T-cell (primary cell): ENCODE measurements at places on chromosomes 3 and 15. TPM values are rescaled to one million over a fixed set of nuclear protein-coding genes. Genes with fewer than 3 reads are reported as not detected.

DNA sequence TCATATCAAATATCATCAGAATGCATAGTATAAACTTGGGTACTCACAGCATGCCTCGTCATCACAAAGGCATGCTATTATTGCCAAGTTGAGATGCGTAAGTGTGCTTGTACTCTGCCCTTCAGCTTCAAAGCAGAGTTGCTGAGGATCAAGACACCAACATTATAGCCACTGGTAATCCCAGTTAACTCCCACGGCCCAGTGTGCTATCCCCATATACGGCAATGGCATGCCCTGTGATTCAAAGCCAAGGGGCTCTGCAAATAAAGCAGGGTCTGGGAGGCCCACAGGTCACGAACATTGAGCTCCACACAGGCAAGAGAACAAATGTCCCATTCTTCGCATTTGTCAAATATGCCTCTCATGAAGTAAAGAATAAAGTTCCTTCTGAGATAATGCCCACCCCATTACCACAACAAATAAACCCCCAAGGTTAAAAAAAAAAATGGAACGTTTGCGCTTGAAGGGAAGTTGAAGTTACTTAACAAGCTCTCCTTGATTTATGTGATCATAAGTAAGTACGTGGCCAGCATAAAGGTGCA lies 298.1 kb upstream of the NECTIN3 start:
- no peak for DNase-seq

DNA sequence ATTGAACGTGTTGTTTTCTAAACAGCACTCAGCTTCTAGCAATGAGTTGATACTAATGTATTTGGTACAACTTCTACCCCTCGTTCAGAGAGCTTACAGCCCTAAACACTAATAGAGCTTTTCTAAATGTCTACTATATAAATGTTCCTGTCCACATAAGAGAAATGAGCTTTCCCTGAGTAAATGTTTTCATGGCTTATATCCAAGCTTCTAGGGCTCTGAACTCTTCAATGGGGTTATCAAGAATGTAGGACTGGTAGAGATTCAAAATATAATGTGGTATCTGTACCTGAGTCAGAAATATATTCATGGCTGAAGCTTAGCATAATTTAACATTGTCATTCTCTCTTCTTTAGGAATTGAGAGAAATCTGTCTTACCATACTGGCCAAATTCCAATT lies 73.4 kb downstream of the SERPINI1 start:
- DNase-seq, result no peak

- no peak for DNase-seq
These were observed 179.3 kb upstream of the LRTM1 start for GRCh38 chr3:55107187-55107586.

DNA sequence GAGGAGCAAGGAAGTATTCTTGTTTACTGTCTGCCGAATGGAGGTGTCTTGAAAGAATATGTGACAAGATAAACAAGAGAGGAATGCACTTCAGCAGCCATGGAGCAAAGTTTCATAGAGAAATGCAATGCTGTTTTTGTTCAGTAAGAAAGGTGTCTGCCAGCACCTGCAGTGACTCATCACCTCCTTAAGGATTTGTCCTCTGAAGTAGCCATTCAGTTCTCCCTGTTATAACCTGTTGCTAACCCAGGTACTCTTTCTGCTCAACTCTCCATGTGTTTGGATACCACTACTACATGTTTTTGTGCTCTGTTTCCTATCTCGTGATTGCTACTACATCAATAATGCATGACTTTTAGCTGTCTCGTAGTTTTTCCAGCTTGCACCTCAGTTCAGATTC lies 328.9 kb downstream of the CHL1 start:
- DNase-seq, result no peak

GRCh38 chr3:140834266-140835037 lies 107.2 kb upstream of the SLC25A36 start:
- DNase-seq, result no peak

DNA sequence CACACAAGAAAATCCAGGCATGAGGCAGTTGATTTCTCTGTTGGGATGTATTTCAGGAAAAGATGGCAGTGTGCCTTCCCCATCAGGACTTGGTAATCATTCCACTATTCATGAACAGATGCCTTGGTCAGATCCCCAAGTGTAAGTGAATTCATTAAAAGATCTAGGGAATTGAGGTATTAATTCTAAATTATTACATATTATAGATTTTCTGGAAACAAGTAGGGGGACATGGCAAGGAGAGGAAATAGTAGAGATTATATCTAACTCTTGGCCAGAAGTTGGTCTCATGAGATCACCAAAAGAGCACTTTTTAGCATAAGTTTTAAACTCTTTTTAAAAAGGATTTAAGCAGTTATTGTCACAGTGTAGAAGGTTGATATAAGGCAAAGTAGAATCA lies 74.4 kb upstream of the MDFIC2 start:
- no peak for DNase-seq

- DNase-seq, result no peak
These were observed 49.9 kb upstream of the IL12A start for GRCh38 chr3:159938714-159939113.

- DNase-seq, result peak; percentile 16
These were observed 498 bp downstream of the PDE12 start for GRCh38 chr3:57556459-57557084.

- DNase-seq, result no peak
These were observed 88.7 kb upstream of the MRPL3 start for GRCh38 chr3:131591394-131592014.

DNA sequence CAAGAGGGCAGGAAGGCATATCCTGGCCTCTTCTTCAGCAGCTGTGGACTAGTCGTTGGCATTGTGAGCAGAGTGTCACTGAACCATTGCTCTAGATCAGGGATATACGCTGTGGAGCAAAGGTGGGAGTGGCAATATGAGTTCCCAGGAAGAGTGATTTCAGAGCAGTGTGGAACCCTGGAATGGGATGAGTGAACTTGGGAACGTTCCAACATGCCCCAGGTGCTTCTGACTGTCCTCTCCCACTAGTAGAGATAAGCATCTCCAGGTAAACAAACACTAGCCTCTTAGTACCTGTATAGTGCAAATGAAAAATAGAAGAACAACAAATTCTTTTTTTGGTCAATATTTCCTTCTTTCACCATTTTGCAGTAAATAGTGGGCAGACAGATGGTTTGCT lies 123.6 kb upstream of the VEPH1 start:
- no peak for DNase-seq

DNA sequence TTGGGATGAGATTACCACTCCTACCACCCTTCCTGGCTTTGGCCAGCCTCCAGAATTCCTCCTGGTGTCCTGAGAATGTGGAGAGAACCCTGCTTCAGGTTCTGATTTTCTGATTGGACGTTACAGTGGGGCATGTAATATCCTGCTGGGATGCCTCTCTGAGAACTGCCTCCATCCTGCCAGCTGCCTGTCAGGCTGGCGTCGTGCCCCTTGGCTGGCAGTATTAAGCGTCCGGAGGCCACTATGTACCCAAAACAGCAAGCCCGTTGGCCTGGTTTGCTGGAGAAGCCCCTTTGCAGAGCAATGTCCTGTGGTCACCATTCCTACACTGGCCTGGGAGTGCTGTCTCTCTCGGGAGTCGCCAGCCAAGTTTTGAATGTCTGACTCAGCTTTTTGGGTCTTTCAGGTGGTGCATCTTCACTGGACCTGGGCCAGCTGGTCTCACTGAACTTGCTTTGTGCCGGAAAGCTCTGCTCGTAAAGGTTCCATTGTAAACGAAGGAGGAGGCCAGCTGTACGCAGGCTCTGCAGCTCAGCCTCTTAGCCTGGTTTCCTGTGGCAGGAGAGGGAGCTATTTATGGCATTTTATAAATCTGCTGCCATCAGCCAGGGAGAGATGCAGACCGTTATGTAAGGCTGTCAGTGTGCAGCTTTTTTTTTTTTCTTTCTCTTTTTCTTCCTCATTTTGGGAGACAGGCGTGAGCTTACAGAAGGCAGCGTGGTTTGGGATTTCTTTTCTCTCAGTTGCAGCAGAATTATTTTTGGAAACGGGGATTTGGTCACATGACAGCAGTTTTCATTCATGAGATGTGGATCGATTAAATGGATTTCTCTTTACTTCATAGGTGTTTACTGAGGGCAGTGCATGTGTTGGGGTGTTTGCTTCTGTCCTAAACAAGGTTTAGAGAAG lies 19.0 kb upstream of the TRAK1 start:
- no peak for DNase-seq

DNA sequence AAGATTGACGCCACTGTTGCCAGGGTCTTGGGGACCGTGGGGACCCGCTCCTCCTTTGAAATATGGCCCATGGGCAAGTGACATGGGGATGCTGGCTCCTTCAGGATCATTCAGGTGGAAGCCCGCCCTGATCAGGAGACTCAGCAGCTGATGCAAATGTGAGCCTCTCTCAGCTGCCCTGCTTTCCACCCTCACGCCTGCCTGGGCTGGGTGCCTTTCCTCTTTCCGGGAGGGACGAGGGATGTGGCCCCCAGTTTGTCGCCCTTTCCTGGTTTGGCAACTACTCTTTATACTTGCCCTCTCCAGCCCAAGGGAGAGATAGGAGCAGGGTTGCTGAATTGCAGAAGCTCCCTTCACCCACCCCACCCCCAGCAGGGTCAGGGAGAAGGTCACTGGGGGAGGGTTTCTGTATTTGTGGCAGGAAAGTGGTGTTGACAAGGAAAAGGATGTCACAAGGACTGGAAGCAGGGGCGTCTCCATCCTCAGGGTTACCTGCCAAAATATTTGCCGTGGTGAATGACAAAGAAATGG lies 21.8 kb downstream of the DNASE1L3 start:
- no peak for DNase-seq

- no peak for DNase-seq
These were observed 20.8 kb downstream of the PLXNA1 start for GRCh38 chr3:127003601-127004280.

DNA sequence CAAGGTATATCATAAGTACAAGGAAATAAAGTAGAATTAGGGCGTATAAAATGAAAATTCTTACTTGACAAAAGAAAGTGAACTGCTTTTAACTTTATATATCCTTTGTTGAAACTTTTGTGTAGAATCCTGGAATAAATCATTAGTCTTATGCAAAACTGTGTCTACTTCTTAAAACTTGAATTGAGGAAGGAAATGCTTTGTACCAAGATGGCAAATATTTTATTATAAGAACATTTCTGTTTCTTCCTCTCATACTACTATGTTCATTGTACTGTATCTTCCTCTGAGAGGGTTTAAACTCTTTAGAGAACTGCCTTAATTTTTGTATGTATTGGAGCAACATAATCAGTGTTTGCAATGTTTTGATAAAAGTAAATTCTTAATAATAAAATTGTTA lies 42.0 kb downstream of the RASA2 start:
- no peak for DNase-seq

DNA sequence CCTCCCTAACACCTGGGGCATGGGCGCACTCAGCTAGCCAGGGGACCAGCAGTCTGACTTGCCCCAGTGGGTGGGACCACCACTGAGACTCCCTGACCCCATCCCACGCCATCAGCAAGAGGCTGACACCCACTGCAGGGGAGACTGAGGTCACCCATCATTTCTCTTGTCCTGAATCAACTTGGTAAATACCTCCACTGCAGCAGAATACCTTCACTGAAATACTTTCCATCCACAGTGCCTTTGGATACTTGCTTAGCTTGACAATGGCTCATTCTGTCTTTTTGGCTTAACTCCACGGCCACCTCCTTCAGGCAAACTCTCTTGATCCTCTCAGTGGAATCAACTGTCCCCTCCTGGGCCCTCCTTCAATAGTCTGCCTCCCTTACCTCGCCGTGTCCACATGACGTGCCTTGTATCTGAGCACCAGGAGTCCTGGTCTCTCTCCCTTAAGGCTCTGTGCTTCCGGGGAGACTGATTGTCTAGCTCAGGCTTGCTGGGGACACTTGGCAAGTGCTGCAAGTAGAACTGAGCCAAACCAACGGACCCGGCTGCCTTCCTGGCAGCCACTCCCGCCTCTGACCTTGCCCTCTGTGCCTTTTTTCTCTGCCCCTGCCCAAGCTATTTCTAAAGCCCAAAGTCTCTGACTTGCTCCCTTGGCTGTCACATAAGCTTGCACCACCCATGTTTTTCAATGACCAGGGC lies 119.1 kb downstream of the ADCY5 start:
- no peak for DNase-seq

DNA sequence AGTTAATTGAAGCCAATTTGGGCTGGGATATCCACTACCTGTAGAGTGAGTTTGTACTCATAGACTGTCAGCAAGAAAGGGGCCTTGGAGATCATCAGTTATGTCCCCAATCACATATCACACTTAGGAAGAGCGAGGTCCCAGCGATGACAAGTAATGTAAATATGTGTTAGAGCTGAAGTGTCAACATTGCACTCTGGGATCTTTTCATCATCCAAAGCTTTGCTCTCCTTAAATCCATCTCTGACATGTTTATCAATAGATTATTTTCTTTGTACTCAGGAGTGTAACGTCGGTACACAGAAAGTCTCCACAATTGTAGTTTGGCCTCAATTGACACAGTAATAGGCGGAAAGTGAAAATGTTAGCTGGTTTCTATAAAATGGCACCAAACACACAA lies 113.7 kb upstream of the TPRG1 start:
- DNase-seq, result no peak

- no peak for DNase-seq
These were observed 964 bp downstream of the SLC25A20 start for GRCh38 chr3:48897460-48898376.

GRCh38 chr3:186598108-186598784 lies 14.6 kb upstream of the AHSG start:
- no peak for DNase-seq

DNA sequence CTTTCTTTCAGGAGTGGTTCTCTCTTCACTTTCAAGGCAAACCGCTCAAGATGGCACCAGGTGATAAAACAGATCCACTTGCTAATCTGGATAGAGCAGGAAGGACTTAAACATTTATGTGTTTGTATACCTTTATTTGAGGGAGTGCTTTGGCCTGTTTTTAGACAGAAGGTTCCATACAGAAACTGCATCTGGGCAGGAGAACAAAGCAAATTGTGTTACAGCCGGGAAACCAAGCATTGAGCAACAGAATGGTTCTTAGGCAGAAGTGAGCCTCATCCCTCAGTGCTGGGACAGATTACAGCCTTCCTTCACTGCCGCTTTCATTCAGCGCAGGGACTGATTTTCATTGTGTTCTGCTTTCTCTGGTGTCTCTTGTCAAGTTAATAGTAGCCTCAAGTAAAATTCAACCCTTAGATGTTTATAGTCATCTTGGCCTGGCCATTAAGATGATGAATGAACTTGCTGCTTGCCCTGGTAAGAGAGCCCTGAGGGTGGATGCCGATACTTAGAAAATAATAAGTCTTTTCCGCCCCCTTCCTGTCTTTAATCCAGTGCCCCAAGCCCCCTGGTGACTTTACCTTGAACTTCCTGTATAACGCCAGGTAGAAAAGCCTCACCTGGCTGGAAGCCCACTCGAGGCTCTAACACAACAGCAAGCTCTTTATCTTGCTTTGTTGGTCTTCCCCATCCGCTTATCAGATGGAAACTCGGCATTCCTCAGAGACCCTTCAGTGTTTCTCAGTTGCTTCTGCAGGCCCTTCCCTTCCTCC lies 168.0 kb upstream of the CTDSPL start:
- no peak for DNase-seq

The SEC22A gene
- total RNA-seq, result 16.3 TPM

The GOLGA8F gene
- not detected for total RNA-seq

The ROBO2 gene
- total RNA-seq, result not detected

The MTMR10 gene
- 40.7 TPM for total RNA-seq

The B3GNT5 gene
- total RNA-seq, result 0.16 TPM

The COPS2 gene
- total RNA-seq, result 41.3 TPM

The EPHB1 gene
- 0.28 TPM for total RNA-seq

The ST6GAL1 gene
- total RNA-seq, result 148 TPM

The LRRC2 gene
- 0.58 TPM for total RNA-seq

The MST1 gene
- 12.6 TPM for total RNA-seq

The NANOGP8 gene
- total RNA-seq, result not detected

The C3orf49 gene
- total RNA-seq, result not detected

The ATP13A5 gene
- not detected for total RNA-seq
